Stimulated activated CD4-positive, alpha-beta T cell treated with anti-CD3 and anti-CD28 coated beads, Interleukin-12 subunit alpha, Interleukin-12 subunit beta, amount 100 ng/mL, for 4 hours (primary cell): ENCODE measurements at places on chromosomes 7 and 10.

DNA sequence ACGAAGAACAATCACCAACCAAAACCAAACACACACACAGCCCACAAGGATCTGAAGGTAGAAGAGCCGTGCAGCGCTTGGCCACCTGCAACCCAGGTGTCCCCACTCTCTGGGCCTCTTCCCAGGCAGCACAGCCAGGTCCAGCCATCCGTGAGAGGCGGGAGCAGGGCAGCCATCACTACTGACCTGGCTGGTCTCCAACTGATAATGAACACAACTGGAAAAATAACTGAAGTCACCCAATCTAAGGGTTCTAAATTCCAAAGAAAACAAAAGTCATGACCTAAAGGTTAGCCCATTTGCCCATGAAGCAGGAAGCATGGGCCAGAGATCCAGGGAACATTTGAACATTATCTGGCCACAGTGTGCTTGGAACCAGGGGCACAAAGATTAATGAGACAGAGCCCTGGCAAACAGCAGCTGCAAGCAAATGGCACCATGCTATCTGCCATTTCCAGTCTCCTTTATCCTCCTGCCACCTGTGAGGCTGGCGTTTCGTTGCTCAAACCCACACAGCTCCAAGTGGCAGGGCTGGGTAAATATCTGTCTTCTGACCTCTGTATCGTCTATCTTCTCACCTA lies 207.9 kb downstream of the TNS3 start:
- DNase-seq = no peak

DNA sequence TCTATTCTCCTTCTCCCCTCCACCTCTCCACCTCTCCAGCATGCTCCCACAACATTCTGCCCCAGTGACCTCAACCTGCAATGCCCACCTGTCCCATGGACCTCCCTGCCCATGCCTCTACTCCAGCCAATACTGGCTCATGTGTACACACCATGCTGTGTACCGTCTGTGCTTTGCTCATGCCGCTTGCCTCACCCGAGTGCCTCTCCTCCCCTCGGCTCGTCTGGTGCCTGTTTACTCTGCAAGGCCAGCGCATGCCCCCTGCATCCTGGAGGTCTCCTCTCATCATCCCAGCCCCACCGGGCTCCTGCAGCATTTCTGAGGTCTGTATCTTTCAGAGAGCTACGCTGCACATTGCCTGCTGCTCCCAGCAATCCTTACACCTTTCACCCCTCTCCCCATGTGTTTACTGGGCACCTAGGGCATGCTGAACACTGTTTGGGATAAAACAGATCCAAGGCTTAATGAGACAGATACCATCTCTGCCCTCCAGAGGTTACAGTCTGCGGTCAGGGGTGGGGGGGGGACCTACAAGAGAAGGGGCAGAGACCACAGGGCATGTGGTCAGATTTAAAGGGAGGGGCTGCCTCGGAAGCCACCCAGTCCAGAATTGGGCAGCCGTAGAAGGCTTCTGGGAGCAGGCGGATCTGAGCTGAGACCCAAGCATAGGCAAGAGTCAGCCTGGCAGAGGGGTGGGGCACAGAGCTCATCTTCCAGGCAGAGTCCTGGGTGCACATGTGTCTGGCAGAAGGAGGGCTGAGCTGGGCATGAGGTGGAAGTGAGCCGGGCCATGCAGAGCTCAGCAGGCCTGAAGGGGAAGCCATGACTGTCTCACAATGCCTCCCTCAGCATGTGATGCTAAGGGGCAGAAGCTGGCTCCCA lies 29.6 kb upstream of the PSAP start:
- no peak for DNase-seq

GRCh38 chr10:118585234-118585633 lies 10.2 kb downstream of the PRLHR start:
- DNase-seq = no peak

DNA sequence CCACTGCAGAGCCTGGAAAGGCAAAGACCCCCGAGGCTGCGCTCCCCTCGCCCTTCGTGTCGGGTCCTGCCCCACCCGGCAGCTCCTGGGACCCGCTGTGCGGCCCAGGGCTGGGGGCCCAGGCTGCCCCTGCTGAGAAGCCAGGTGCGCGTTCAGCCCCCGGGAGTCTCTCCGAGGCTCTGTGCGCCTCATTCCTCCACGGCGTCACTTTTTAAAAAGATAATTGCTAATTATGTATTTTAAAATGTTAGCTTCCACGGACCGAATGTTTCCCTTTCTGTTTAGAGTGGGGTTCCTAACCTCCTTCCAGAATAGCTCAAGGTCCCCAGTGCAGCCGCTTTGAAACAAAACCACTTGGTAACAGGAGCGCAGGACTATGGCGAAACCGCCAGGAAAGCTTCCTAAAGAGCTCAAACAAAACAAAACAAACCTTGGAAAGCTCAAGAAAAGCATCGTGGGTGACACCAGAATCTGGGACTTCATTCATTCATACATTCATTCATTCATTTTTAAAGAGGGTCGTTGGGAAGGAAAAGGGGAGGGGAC lies 45.6 kb downstream of the PDIA4 start:
- DNase-seq = no peak

- DNase-seq = no peak
These were observed 122.5 kb downstream of the RELN start for GRCh38 chr7:103866919-103867318.

- DNase-seq = no peak
These were observed 36.4 kb upstream of the ELN start for GRCh38 chr7:73991522-73992100.

DNA sequence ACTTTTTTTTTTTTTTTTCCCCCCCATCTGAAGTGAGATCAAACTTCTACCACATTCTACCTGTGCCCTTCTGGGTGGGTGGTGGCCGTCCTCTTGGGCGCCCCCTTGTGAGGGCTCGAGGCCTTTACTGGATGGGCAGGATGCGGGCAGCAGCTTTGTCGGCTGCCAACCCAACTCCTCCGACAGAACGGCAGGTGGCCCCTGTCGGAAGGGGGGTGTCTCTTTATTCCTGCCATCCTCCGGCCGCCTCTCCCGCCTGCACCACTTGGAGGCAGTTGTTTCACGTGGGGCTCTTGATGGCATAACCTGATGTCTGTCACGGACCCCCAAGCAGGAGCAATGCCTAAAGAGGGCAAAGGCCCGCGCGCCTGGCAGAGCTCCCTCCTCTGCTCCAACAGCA lies 31.0 kb downstream of the AMZ1 start:
- DNase-seq = peak; percentile 64

GRCh38 chr10:117544711-117545140 lies 2.2 kb downstream of the EMX2 start:
- DNase-seq = no peak

DNA sequence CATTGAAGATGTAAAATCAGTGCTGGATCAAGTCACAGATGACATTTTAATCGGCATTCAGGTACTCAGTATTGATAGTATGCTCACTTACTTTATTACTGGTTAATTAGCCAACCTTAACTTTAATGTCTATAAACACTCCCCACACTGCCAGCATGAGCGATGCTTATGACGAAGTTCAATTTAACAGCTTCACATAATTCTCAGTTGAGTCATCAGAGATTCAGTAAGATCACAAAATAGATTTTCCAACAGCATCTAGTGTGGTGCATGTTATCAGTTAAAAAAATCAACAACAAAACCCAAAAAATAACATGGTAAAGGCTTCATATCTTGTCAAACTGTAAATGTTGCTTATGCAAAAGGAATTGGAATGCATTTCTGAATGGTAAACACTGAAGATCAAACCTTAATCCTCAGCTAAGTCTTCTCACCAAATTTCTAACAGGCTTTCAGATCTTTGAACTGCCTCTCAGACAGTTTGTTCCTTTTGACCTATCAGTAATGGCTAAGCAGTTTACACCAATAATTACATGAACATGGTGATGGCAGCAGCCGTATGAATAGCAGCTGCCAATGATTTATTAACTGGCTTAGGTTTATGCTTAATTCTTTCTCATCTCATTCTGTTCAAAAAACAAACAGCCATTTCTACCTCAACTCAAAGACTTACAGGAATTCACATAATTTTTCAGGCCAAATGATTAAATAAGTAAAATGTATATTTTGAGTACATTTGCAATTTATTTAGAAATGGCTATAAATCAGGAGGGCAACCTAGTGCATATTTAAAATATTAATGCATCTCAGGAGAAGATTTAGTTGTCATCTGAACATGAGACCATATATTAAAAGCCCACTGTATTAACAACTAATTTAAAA lies 98.5 kb downstream of the CABCOCO1 start:
- no peak for DNase-seq

GRCh38 chr7:96778263-96778662 lies 68.6 kb upstream of the SEM1 start:
- no peak for DNase-seq

- no peak for DNase-seq
These were observed 168.3 kb downstream of the MYOF start for GRCh38 chr10:93313798-93314197.

GRCh38 chr7:108662783-108663362 lies 93.2 kb downstream of the DNAJB9 start:
- no peak for DNase-seq

GRCh38 chr7:130917669-130918128 lies 183.7 kb upstream of the KLF14 start:
- no peak for DNase-seq

- no peak for DNase-seq
These were observed 62.6 kb downstream of the COL13A1 start for GRCh38 chr10:69864321-69864720.

- DNase-seq = no peak
These were observed 4.3 kb downstream of the TLX1 start for GRCh38 chr10:101135141-101136006.

GRCh38 chr10:132465193-132465888 lies 68.3 kb downstream of the PWWP2B start:
- no peak for DNase-seq

GRCh38 chr10:21473135-21473534 lies 52.3 kb downstream of the SKIDA1 start:
- DNase-seq = no peak

DNA sequence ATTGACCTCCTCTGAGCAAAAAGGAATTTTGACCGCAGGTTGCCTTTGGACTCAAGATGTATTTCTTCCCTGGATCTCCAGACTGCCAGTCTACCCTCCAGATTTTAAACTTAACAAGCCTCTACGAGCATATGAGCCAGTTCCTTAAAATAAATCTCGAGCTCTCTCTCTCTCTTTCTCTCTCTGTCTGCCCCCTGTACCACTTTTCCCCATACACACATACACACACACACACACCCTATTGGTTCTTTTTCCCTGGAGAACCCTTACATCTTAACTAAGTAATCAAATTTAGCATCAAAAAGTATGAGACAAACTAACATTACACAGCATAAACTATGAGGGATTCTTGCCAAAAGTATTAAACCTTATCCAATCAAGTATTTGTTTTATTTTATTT lies 11.4 kb downstream of the BCAP29 start:
- no peak for DNase-seq

DNA sequence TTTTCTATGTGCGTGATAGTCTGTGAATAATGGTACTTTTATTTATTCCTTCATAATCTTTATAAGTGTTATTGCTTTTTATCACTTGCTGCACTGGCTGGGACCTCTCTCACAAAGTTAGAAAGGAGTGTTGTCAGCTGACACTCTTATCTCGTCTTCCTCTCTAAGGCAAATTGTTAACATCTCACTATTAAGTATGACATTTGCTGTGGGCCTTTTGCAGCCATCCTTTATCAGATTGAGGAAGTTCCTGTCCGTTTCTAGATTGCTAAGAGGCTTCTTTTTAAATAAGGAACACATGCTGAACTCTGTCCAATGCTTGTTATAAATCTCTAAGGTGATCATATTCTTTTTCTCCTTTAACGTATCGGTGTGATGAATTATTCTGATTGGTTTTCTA lies 27.4 kb upstream of the DIP2C start:
- DNase-seq = no peak

- no peak for DNase-seq
These were observed 56.5 kb upstream of the CREB5 start for GRCh38 chr7:28355635-28356319.

GRCh38 chr10:117875793-117876192 lies 170.9 kb downstream of the RAB11FIP2 start:
- no peak for DNase-seq

- DNase-seq = no peak
These were observed 117.7 kb downstream of the RSU1 start for GRCh38 chr10:16699435-16700057.

DNA sequence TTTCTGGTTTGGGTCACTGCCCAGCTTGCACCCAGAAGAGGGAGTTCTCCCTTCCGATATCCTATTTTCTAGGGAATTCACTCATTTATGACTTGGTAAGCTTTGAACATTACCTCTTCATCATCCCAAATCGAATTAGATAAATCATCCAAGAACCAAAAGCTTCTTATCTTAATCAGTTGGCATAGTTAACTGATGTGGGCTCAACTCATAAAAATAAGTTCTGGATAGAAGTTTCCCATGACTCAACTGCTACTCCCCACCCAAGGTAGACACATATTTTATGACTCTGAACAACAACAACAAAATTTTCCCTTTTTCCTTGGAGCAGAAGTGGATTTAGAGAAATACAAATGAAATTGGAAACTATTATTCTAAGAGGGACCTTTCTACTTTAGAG lies 102.9 kb upstream of the CCDC6 start:
- no peak for DNase-seq

GRCh38 chr7:37540917-37541316 lies 92.3 kb upstream of the ELMO1 start:
- DNase-seq = no peak

- DNase-seq = no peak
These were observed 45.4 kb downstream of the AMPH start for GRCh38 chr7:38585572-38586354.

DNA sequence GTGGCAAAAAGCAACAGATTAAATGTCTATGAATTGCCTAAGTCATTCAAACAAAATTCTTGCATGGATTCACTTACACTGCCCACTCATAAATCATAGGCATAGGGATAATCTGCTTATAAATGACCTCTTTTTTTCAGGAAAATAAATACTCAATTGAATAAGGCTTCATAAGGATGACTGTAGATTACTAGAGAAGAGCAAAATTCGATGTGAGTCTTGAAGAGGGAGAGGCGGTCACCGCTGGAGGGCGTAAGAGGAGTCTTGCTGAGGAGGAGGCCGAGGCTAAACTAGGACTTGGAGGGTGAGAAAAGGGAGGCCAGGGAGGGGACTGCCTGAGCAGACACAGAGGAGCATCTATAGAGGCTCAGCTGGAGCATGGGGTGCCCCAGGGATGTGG lies 135.4 kb upstream of the RSU1 start:
- no peak for DNase-seq
